ENCODE measurements at places on chromosomes 7 and 10.

GRCh38 chr7:151313857-151314256 is 27.8 kb upstream of the NUB1 start:
- no peak for DNase-seq

DNA sequence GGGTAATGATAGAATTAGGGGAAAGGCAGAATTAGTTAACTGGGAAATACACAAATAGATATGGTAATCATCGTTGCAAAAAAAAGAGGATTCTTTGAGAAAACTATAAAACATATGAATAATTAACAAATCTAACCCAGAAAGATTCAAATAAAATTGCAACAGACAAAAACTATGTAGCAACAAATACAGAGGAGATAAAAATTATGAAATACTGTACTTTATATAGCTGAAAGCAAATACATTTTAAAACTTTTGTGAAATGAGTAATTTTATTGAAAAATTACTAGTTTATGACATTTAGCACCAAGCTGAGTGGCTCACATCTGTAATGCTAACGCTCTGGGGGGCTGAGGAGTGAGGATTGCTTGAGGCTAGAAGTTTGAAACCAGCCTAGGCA is 356.7 kb downstream of the CALN1 start:
- DNase-seq = no peak

GRCh38 chr10:20466731-20467130 is 430.4 kb downstream of the NEBL start:
- DNase-seq = no peak

DNA sequence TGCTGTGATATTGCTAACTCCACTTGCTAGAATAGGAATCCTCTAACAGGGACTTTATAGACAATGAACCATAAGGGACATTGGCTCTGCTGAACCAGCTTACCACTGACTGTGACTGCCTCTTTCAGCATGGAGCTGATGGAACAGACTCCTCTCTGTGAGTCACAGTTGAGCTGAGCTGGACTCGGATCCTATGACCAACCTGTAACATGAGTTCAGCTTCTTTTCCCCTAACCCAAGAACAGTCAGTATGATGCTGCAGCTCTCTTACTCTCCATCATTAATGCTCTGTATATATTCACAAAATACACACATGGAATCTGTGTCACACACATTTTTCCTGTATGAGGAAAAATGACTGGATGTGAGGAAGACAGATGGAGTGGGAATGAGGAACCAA is 177.9 kb upstream of the BET1 start:
- no peak for DNase-seq

DNA sequence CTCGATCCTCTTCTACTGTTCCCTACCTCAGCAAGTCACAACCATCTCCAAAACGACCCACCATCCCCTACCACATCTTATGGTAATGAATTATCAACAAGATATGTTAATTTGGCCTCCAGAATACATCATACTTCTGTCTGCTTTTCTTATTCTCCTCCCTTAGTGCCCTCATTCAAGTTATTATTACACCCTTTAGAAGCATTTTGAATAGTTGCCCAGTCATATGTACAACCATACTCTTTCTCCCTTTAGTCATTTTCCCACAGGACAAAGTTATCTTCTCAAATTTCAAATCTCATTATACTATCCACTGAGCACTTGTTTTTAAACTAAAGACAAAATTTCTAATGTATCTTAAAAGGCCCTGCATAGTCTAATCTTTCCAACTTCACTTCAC is 71.0 kb downstream of the GNAT3 start:
- no peak for DNase-seq

- DNase-seq = no peak
These were observed 38.9 kb upstream of the SLF2 start for GRCh38 chr10:100873827-100874326.

DNA sequence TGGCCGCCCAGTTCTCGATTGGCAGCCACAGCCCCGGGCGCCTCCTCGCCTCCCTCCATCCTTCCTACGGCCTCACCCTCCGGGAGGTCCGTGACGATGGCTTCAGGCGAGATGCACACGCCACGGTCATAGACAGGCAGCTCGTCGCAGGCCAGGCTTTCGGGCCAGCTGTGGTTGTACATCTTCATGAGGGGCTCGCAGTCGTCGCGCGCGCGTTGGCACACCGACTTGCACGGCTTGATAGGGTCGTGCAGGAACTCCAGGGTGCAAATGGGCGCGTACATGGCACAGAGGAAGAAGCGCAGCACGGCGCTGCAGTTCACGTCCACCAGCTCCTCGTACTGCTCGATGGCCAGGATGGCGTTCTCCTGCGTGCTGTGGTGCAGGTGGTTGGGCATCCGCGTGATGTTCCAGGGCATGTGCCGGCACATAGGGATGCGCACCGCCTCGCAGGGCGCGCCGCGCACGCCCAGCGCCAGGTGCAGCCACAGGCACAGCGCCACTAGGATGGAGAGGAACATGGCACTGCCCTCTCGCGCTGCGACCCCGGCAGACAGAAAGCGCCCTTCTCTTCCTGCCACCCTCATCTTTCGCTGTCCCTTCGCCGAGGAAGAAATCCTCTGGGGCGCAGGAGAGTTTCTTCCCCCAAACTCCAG is 472 bp downstream of the SFRP4 start:
- DNase-seq = no peak

DNA sequence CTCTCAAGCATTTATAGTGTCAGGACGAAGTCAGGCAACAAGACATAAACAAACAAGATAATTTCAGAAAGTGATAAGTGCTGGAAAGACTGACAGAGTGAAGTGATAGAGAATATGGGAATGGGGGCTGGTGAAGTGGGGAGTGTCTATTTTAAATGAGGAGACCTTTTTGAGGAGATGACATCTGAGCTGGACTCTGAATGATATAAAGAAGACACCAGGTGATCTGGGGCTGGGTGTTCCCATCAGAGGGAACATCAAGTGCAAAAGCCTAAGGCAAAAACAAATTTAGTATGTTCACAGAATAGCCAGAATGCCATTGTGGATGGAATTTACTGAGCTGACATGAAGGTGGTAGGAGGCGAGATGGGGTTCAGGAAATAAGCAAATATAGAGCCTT is 83.4 kb downstream of the PPP1R3A start:
- DNase-seq = no peak

GRCh38 chr7:3029138-3029537 is 14.5 kb downstream of the CARD11 start:
- no peak for DNase-seq

DNA sequence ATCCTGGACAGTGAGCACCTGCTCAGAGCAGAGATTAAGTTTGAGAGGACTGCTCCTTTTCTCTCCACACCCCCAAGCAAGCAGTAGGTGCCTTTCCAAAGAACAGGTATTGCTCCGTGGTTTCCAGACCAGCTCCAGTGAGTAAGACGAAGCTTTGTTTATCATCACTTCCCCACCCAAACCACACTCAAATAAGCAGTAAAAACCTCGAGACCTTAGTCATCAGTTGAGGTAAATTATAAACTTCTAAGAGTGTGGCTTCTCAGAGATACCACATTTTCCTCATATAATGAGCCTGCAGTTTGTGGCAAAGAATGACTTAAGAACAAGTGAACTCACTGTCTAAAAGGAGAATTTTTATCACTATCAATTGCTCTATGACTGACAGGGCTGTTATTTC is 50.0 kb upstream of the GRB10 start:
- DNase-seq = no peak

GRCh38 chr10:124535731-124536495 is 74.3 kb downstream of the LHPP start:
- no peak for DNase-seq

DNA sequence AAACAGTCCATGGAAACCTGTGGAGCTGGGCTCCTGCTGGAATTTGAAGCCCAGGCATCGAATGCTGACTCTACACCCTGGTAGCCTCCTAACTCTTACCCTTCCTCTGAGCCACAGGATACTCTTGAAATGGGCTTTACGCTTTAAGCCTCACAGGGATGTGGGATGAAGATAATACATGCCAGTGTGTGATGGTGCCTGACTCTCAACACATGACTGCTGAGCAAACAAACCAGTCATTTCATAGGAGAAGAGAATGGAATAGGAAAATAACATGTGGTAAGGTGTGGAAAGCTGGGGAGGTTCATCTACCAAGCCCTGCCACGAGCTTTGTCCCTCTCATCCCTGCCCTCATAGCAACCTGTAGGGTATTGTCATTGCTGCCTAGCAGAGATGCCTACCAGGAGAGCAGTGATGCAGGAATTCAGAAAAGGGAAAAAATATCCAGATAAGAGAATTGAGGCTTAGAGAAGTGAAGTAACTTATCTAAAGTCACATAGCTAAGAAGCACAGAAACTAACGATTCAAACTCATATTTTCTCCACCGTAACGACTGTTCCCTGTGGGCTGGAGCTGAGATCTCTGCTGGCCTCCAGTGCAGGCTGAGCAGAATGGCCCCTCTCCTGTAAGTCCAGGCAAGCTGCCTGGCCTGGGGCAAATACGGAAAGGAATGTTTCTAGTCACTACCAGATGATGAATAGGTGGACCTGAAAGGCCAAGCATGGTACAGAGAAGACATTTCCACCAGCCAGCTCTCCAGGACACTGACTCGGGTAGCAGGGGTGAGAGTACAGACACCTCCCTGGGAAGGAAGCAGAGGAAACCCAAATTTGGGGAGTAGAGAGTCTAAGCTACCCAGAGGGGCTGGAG is 90.2 kb upstream of the DUSP5 start:
- DNase-seq = no peak

GRCh38 chr10:120827251-120827875 is 23.8 kb upstream of the WDR11 start:
- DNase-seq = no peak

DNA sequence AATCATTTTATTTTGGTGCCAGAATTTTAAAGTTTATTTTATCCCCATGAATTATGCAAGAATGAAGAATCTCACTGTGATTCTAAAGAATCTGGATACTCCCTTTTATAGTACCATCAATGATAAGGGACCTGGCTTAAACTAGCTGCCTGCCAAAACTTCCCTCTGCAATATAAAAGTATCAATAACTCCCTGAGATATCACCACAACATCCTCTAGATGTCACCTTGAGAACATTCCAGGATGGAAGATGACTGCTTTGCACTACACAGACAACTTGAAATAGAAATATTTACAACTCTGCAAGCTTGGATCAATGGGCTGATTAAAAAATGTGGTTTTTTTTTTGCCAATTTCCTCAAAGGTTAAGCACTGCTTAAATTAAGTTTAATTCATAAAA is 142.1 kb downstream of the SLC25A13 start:
- DNase-seq = no peak

- no peak for DNase-seq
These were observed 20.1 kb upstream of the FAM170B start for GRCh38 chr10:49153971-49154370.

GRCh38 chr7:50212666-50213621 is 91.6 kb upstream of the IKZF1 start:
- no peak for DNase-seq

- DNase-seq = no peak
These were observed 178.5 kb downstream of the MACC1 start for GRCh38 chr7:20038676-20039075.

DNA sequence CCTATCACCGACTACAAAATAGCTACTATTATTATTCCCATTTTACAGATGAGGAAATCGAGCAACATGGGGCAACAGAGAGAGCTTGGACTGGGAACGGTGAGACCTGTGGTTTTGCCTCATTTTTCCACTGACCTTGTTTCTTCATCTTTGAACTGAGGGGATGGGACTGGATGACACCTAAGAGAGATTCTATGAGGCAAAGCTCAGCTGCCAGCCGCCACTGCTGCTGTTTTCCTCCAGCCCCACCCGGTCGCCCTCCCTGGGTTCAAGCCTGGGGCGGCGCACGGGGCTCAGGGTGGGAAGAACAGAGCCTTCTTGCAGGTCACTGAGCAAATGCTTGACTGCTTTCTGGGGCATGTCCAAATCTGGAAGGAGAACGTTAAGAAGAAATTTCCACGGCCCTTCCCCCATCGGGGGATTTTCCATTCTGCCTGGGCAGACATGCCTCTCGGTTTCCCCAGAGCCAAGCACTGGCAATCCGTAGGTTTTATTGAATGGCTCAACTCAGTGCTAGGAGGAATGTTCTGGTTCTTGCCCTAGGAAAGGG is 12.3 kb downstream of the DDIT4 start:
- DNase-seq = no peak

DNA sequence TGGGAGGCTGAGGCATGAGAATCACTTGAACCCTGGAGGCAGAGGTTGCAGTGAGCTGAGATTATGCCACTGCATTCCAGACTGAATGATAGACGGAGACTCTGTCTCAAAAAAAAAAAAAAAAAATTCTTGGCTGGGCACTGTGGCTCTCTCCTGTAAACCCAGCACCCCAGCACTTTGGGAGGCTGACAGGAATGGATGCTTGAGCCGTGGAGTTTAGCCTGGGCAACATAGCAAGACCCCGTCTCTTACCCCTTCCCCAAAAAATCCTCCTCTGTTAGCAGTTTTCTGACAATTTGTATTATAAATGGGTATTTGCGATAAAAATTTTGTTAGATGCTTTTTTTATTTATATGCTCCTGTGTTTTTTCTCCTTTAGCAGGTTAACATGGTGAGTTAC is 11.0 kb downstream of the SAMD8 start:
- no peak for DNase-seq

DNA sequence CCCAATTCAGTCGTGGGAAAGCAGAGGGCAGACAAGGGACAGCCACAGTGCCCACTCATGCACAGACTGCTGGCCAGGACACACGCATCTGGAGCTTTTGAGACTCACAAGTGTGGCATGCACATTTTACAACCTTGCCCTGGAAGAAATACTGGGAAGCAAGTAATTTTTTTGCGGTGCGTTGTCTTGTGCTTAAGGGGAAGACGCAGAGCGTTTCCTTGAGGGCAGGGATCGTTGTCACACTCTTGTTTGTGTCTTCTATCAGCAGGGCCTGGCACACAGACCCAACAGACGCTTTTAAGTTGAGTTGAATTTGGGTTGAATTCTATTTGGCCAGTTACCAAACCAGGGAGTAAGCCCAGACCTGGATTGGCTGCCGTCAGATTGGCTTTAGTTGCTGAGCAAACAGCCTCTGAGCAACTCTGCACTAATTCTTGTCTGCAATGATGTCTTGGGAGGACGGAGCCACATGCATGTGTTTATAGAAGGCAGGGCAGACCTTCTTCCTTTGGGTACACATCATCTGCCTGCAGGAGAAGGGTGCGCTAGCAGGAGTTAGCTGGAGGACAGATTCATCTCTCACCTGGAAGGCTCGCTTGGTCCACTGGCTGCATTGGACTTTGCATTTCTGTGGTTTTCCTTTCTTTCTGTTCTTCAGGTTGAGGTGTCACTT is 38.4 kb downstream of the IL2RA start:
- no peak for DNase-seq

DNA sequence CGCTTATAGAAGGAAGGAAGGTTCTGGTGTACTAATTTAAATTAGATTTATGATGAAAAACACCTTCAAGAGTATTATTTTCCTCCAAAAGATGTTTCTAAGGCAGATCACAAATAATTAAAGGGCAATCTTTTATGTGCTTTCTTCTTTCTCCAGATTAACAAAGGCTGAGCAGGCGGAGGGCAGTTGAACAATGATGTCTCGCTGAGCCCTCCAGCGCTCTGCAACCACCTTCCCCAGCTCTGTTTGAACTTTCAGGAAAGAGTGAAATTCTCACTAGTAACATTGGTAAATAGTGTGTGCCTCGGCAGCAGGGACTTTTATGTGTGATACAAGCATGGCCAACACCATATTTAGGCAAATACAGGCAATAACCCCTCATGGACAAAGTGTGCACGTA is 379.1 kb upstream of the MKI67 start:
- DNase-seq = no peak

GRCh38 chr7:57415326-57415725 is 34.7 kb upstream of the ZNF716 start:
- DNase-seq = no peak

- DNase-seq = no peak
These were observed 93.6 kb upstream of the COL1A2 start for GRCh38 chr7:94301024-94301586.
